ENCODE measurements at places on chromosomes 3 and 15.

GRCh38 chr15:41656188-41656587, 4.0 kb upstream of the MGA start:
- no peak for DNase-seq

- no peak for DNase-seq
Observed at GRCh38 chr3:11172096-11172690, 17.9 kb downstream of the HRH1 start.

DNA sequence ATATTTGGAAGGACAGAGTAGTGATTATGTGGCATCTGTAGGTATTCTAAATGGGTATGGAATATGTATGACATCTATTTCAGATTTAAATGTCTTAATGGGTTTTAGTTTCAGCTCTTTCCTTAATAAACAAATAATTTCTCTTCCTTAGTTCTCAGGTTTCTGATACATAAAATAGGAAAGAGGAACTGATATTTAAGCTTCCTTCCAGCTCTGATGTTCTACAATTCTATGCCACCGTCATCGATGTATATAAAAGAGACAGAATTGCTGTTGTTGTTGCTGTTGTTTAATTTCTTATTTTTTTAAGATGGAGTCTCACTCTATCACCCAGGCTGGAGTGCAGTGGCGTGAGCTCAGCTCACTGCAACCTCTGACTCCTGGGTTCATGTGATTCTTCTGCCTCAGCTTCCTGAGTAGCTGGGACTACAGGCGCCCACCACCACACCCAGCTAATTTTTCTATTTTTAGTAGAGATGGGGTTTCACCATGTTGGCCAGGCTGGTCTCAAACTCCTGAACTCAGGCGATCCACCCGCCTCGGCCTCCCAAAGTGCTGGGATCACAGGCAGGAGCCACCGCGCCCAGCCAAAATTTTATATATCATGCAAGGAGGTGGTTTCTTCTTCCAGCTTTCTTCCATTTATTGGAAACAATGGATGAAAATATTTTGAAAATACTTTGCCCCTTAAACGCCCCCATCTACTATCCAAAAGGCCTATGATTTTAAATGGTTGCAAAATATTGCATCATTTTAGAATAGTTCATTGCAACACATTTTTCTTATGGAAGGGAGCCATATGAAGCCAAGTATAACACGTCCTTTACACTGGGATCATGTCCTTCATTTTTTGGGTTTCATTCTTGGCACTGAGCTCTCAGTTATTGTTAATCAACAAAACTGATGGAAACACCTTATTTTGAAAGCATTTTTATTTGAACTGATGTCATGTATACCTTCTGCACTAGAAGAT, 13.9 kb upstream of the C15orf61 start:
- DNase-seq = no peak

DNA sequence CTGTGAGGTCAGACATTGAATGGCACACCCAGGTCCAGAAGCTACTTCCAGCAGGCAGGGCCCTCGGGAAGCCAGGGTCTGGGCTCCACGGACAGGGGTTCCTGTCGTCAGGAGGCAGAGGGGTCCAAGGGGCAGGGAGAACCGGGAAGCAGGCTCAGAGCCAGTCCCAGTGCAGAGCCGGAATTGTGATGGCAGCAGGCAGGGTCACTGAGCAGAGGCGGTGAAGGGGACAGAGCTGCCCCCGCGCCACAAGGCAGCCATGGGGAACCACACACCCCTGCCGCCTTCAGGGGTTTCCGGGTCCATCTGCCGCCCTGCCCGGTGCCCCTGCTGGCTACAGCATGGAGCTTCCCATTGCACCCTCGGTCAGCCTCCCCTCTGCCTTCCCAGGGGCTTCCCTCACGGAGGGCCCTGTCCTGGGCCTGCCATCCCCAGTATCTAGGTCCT, 136.9 kb downstream of the NSMCE3 start:
- DNase-seq = no peak

DNA sequence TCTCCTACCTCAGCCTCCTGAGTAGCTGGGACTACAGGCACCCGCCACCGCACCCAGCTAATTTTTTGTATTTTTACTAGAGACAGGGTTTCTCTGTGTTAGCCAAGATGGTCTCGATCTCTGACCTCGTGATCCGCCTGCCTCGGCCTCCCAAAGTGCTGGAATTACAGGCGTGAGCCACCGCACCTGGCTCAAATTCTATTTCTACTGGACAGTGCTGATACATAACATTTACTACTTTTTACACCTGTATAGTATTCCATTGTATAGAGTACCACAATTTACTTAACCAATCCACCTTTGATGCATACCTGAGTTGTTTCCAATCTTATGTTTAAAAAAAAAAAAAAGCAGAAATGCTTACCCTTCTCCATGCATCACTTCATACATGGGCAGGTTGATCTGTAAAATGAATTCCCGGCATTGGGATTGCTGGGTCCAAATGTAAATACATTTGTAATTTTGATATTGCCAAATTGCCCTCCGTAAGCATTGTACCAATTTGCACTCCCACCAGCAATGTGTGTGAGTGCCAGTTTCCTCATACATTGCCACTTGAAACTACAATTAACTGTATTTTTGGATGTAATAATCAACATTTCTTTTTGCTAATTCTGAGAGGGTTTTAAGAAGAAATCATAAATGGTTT, 94.5 kb downstream of the NPTN start:
- DNase-seq = no peak

- no peak for DNase-seq
Observed at GRCh38 chr3:81758275-81758674, 3.2 kb downstream of the GBE1 start.

GRCh38 chr3:70726961-70727360, 414.5 kb upstream of the MDFIC2 start:
- no peak for DNase-seq
